ENCODE measurements at places on chromosomes 6 and 20.

- DNase-seq, result no peak
Measured at GRCh38 chr6:83169106-83169505, 24.0 kb downstream of the PGM3 start.

DNA sequence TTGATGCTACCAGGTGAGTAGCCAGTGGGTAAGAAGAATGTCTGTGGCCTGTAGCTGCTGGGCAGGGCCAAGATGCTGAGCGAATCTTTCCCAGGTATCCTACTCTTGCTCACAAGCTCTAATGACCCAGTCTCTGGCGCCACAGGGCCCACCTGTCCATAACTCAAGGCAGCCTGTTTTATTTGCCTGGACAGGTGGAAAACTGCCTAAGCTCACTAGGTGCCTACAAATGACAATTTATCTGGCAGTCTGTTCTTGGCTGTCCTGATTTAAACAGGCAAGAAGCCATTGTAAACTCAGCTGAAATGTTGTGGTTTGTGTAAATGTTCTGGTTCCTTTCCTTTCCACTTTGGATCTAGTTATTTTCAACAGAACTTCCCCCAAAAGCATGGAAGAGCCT, 113.3 kb downstream of the TCP11 start:
- DNase-seq, result no peak

DNA sequence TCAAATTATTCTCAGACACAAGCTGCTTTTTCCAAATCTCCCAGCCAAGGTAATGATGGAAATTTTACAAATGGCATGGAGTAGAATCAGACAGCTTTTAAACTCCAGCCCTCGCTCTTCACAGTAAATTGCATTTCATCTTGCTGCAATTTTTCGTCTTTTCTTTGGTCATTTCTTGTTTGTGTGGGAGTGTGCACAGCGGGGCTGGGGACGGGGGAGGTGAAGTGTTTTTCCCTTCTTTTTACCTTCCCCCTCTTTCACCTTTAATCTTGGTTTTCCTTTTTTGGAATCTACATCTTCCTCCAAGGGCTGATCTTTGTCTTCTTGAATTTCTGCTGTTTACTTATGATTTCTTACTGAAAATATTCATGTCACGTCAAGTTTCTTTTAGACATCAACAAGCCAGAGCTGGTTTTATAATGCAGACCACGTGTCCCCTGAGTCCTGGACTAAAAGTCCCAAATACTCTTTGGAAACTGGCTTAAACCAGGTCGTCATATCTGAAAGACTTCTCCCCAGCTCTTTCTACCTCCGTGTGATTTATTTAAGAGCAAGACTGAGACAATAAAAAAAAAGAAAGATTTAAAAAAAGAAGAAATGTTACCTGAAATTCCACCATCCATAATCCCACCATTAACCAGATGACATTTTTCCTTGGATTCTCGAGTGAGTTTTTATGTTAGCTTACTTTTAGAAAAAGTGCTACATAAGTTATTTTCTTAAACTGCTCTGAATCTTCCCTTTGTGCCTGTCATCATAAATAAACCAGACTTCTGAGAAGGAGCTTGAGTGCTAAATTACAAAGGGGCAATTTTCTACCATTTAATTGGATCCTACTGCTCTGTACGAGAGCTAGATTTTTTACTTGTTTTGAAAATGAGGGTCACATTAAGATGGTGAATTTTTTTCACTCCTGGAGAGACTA, 52.0 kb downstream of the MAP3K5 start:
- DNase-seq, result no peak

DNA sequence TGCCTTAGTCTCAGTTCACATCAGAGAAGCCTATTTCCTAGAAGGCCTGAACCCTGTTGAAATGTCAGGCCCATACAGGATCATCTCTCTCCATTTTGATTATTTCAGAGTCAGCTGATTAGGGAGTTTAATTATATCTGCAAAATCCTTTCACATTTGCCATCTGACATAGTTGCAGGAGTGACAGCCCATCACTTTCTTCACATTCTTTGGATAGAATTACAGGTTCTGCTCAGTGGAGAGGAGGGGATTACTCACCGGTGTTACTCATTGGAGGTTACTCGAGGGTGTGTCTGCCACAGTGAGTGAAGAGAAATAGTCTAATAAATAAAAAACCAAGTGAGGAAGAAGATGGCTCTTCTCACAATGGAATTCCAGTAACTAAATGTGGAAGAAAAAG, 216.8 kb downstream of the TMEM242 start:
- no peak for DNase-seq

- no peak for DNase-seq
Measured at GRCh38 chr6:91352878-91353277, 766.0 kb upstream of the MAP3K7 start.

- DNase-seq, result no peak
Measured at GRCh38 chr6:33975661-33976436, 170.0 kb downstream of the GRM4 start.

- no peak for DNase-seq
Measured at GRCh38 chr6:142374965-142375733, 73.3 kb downstream of the ADGRG6 start.

- peak; percentile 59 for DNase-seq
Measured at GRCh38 chr6:291697-292505, at the start of gene DUSP22. Gene DUSP22 (plus strand): TSS chr6:292487. CDS start chr6:292540, 53 bp downstream.

- DNase-seq, result no peak
Measured at GRCh38 chr6:51778666-51779065, 308.7 kb downstream of the PKHD1 start.

DNA sequence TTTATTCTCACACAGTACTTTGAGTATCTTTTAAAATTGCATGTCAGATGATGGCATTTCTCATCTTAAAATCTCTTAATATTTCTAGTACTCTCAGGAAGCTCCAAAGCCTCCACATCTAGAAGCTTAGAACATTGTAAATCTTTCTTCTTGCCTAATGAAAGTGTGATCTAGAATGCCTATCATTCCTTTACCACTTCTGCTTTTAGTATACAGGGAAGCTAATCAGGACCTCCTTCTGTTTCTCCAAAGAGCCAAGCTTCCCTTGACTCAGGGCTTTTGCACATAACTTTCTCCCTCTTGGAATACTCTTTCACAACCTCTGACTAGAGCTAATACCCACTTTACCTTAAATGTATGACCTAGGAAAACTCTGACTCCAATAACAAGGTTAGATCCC, 7.5 kb upstream of the ELOVL4 start:
- DNase-seq, result no peak

GRCh38 chr6:158314737-158315136, 2.5 kb downstream of the TULP4 start:
- DNase-seq, result no peak

Measured in stimulated activated CD4-positive, alpha-beta T cell treated with anti-CD3 and anti-CD28 coated beads, Interleukin-1b, Interleukin-23, amount 100 ng/mL, for 1 hour (primary cell).